ENCODE measurements at places on chromosomes 12 and 14.

- no peak for DNase-seq
Measured at GRCh38 chr12:11133162-11133561, 1.3 kb downstream of the TAS2R30 start.

GRCh38 chr14:99758872-99759545, 34.2 kb upstream of the EML1 start:
- no peak for DNase-seq

GRCh38 chr14:72499746-72500145, 394.2 kb downstream of the DPF3 start:
- no peak for DNase-seq

GRCh38 chr12:42468921-42469320, 120.6 kb downstream of the PRICKLE1 start:
- no peak for DNase-seq

- no peak for DNase-seq
Measured at GRCh38 chr12:106125351-106126095, 13.2 kb downstream of the NUAK1 start.
